ENCODE measurements at places on chromosomes 1 and 21. TPM values are rescaled to one million over a fixed set of nuclear protein-coding genes. Genes with fewer than 3 reads are reported as not detected.

KCNT2 gene
- 2.5 TPM for total RNA-seq

PGLYRP3 gene
- not detected for total RNA-seq

LCE2C gene
- not detected for total RNA-seq

MXRA8 gene
- total RNA-seq, result 534 TPM

ATP1A4 gene
- total RNA-seq, result not detected

AMPD1 gene
- not detected for total RNA-seq

SYT2 gene
- not detected for total RNA-seq

RHBG gene
- total RNA-seq, result not detected

CD84 gene
- not detected for total RNA-seq

MEF2D gene
- total RNA-seq, result 12.1 TPM

FLG gene
- total RNA-seq, result not detected

HMGCS2 gene
- total RNA-seq, result not detected

SPATA1 gene
- total RNA-seq, result 1.3 TPM

SAMD11 gene
- total RNA-seq, result 11.1 TPM

PADI1 gene
- total RNA-seq, result not detected

INAVA gene
- not detected for total RNA-seq

ICOSLG gene
- total RNA-seq, result under 0.01 TPM

RRAGC gene
- 30.6 TPM for total RNA-seq

HCN3 gene
- total RNA-seq, result 0.87 TPM

SLC1A7 gene
- 1.2 TPM for total RNA-seq

SLFNL1 gene
- total RNA-seq, result 0.66 TPM

YY1AP1 gene
- total RNA-seq, result 74.8 TPM

OR10J4 gene
- not detected for total RNA-seq

C1orf94 gene
- total RNA-seq, result not detected

ERVH48-1 gene
- not detected for total RNA-seq

MYOG gene
- total RNA-seq, result not detected

KCNE2 gene
- not detected for total RNA-seq

STMN1 gene
- 248 TPM for total RNA-seq

C1orf87 gene
- 0.15 TPM for total RNA-seq

SIM2 gene
- total RNA-seq, result not detected

COL9A2 gene
- total RNA-seq, result 7.1 TPM

EIF2D gene
- total RNA-seq, result 62.4 TPM
